ENCODE measurements at places on chromosomes 3 and 15.
A peak's percentile ranks its signal among the peaks of the same experiment; 100 is the strongest.

GRCh38 chr3:110077093-110077492, 739.7 kb upstream of the DPPA4 start:
- DNase-seq = no peak

DNA sequence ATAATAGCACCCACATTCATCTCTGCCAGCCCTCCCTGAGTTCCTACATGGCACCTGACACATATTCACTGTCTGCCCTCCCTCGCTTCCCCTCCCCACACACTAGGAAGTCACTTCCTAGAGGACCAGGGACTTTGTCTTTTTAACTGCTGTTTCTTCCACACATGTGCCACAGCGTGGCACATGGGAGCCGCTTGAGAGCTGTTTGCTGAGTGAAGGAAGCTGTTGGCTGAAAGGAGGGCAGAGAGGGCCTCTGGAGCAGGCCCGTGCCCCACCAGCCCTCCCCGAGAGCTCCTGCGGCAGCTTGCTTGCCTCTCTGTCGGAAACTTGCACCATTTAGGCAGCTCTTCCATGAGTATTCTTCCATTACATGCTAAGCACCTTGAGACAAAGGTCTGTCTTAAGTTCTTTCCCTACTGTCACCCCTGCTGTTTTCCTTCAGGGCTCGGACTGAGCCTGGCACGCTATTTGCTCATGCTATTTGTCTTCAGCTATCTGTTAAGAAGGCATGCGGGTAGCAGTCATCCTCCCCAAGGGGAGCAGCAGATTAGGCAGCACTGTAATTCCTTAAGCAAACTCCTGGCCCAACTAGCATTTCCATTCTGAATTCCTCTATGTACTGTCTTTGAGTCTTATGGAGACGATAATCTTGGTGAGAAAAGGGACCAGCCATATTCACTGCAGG, 72.2 kb downstream of the CACNA1D start:
- peak; percentile 83 for DNase-seq

DNA sequence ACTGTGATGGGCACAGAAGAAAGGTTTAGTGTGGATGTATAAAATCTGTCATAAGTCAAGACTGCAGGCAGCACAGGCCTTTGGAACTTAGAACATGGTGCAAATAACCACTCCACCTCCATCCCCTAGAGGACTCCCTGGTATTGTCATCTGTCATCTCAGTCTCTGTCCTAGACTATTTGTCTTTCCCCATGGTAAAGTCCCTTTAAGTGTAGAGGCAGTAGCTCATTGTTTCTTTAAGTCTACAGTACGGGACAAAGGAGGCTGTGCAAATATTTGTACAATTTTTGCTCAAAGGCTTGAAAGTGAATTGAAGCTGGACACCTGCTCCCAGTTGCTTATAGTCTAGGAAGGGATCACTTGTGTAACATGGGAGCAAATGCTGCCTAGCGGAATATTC, 3.2 kb upstream of the PXYLP1 start:
- DNase-seq = no peak

DNA sequence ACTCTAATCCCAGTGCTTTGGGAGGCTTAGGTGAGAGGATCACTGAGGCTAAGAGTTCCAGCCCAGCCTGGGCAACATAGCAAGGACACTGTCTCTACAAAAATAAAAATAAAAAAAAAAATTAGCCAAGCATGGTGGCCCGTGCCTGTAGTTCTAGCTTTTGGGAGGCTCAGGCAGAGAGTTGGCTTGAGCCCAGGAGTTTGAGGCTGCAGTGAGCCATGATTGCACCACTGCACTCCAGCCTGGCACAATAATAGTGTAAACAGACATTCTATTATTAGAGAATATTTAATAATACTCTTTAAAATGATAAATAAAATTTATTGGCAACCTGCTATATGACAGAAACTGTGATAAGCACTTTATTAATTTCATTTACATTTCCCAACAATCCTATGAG, 908.9 kb downstream of the TUSC7 start:
- DNase-seq = no peak

- no peak for DNase-seq
These were observed 63.7 kb downstream of the ATP13A4 start for GRCh38 chr3:193491026-193491425.

- no peak for DNase-seq
These were observed 78.3 kb downstream of the WNT7A start for GRCh38 chr3:13801361-13802204.

- no peak for DNase-seq
These were observed 10.9 kb downstream of the ARL6IP5 start for GRCh38 chr3:69095636-69096035.

GRCh38 chr3:105214590-105214989, 152.1 kb upstream of the ALCAM start:
- no peak for DNase-seq

DNA sequence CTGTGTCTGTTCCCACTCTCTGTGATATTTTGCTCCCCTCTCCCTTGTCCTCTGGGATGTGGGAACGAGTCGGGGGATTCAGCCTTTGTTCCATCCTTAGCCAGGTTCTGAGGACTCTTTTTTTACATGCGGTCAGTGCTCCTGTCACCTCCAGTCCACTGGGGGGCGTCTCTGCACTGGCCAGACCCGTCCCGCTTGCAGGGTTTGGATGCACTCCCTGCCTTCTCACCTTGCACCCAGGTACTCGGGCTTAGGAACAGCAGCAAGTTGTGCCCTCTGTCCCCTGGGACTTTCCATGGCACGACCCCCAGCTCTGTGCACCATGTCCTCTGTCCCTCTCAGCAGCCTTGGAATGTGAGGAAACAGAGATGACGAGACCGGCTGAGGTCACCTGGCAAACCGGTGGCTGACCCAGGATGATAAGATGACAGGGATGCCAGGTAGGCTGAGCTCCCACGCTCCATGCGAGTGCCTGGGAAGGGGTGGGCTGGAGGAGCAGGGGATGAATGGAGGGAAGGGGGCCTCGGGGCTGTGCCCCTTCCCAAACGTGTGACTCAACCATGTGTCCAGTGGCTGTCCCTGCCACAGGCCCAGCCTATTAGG, 27.3 kb upstream of the FGD5 start:
- DNase-seq = peak; percentile 80

DNA sequence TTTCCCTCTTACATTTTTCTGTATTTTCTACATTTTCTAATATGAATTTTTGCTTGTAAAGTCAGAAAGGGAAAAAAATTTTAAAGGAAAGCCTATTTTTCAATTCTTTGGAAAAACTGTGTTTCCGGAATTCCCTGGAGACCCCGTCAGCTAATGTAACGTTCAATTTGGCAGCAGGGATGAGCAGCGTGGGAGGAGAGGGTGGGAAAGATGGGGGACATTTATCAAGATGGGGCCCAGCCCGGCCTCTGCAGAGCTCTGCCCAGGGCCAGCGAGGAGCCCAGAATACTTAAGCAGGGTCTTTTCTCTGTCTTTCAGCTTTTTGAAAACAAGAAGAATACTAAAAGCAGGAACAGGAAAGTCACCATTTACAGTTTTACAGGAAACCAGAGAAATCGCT, 129.0 kb downstream of the LRRK1 start:
- DNase-seq = no peak

- no peak for DNase-seq
These were observed 55.8 kb upstream of the DGKG start for GRCh38 chr3:186417791-186418190.

GRCh38 chr3:34742151-34742550, 897.2 kb upstream of the ARPP21 start:
- no peak for DNase-seq

GRCh38 chr3:57179580-57180410, 14.6 kb upstream of the IL17RD start:
- peak; percentile 59 for DNase-seq

- peak; percentile 51 for DNase-seq
These were observed 38.9 kb downstream of the TOPAZ1 start for GRCh38 chr3:44280631-44281030.
